ENCODE measurements at places on chromosomes 5 and 9.
A peak's percentile ranks its signal among the peaks of the same experiment; 100 is the strongest.

DNA sequence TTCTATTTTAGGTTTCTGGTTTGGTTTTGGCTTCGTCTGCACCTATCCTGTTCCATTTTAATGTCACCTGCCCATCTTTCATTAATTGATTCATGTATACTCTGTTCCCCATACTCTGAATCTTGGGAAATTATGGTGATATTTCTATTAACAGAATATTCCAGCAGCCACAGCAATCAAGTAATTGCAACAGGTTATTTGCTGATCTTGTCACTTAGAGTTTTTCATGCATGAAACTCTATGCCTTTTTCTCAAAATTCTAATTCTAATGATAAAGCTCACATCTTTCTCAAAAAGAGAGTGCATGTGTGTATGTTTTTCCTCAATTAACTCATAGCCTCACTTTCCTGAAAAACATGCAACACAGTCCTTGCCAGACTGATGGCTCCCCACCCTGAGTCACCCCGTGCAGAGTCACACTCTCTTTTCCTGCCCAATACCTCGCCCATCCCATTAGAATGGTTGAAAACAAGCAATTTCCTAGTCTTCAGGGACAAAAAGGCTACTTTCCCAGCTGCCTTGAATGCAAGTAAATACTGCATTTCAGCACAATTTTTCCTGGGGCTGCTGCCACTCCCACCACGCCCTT is 15.6 kb downstream of the GFRA3 start:
- DNase-seq: no peak

GRCh38 chr5:146283344-146283761 is 55.3 kb upstream of the POU4F3 start:
- no peak for DNase-seq

GRCh38 chr5:123557907-123558306 is 45.9 kb downstream of the CSNK1G3 start:
- DNase-seq: no peak

DNA sequence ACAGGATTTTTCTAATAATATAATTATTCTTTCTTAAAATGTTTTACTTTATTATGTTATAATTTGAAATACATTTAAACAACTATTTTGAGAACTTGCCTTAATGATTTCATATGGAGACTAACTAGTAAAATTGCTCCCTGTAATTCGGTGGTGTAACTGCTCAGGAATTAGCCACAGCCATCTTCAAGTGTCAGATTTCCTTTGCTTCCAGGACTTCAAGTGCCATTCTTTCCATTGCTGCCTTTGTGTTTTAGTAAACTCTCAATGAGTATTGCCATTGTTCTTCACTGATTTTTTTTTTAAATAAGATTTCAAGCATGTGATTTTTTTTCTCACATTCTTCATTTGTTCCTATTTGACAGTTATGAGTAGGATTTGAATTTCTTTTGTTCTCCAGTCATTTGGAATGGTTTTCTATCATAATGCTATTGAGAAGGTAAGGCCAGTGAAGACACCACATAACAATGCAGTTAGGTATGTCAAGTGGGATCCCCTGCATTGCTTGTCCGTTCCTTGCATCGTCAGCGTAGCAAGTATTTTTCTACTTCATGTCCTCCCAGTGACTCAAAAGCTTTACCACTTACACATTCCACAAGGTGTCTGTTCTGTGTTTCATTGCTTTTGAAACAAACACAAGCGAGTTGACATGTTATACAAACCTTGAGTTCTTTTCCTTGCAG is 83.7 kb downstream of the LNPEP start:
- no peak for DNase-seq

DNA sequence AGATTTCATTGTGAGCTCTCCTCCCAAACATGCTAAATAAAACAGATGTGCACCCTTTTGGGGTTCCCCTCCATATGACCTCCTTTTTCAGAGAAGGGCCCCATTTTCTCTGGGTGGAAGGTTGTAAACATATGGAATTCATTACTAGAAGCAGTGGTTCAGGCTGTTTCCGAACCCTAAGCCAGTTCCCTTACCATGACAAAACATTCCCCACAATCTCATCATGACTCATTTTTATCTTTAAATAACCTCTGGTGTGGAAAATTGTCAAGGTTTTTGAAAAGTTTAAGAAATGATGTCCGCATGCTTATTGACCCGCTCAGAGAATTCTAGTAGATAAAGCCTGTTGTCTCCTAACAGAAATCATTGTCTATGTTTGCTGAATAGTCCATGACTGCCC is 127.3 kb upstream of the PIK3R1 start:
- no peak for DNase-seq

GRCh38 chr5:89055695-89056085 is 172.7 kb upstream of the MEF2C start:
- no peak for DNase-seq

- DNase-seq: no peak
Measured at GRCh38 chr5:56817263-56818014, 2.1 kb downstream of the MAP3K1 start.

DNA sequence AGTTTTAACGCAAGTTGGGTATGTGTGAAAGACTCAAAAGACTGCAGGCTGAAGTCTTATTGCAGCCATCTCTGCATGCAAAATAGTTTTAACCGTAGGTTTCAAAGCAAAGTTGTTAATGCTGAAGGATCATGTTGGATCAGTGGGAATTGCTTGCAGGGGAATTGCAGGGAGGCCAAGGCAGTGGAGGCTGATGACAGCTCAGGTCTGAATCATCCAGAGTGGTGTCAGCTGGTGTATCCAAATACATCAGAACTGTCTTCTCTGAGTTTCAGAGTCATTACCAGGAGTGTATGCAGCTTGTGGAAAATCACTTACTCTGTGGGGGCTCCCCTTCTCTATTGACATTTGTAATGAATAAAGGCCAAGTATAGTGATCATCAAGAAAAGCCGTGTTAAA is 435.7 kb downstream of the SH3GL2 start:
- no peak for DNase-seq

DNA sequence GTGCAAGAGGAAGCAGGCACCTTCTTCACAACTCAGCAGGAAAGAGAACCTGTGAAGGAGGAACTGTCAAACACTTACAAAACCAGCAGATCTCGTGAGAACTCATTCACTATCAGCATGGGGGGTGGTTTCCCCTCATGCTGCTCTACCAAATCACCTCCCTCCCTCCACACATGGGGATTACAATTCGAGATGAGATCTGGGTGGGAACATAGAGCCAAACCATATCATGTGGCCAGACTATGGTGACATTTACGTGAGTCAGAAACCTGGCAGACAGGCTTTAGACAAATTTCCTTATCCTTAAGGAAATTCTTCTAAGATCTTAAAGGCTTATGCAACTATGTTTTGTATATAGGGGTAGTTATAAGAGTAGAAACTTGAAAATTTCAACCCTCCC is 8.7 kb upstream of the AOPEP start:
- DNase-seq: no peak

DNA sequence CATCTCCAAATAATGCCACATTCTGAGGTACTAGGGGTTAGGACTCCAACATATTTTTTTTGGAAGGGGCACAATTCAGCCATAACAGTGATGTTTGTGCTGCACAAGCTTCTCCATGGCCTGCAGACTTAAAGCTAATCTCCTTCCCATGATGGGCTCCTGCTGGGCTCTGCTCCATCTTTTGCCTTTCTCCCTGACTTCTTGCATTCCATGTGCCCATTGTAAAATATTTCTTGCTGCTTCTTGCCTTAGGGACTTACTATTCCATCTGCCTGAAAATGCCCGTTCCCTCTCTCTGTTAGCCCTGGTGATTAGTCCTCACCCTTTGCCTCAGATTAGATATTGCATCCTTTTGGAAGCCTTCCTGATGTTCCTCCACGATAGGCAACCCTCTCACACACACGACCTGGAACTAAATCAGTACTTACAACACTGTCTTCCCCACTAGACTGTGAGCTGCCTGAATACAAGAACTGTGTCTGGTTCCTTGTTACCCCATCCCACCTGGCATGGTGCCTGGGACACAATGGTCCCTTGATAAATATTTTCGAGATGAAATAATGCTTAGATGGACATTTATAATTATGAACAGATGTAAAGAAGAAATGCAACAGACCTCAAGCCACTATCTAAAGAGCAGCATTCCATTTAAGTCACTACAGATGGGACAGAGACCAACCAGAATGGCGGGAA is 33.5 kb downstream of the OR1J1 start:
- no peak for DNase-seq

DNA sequence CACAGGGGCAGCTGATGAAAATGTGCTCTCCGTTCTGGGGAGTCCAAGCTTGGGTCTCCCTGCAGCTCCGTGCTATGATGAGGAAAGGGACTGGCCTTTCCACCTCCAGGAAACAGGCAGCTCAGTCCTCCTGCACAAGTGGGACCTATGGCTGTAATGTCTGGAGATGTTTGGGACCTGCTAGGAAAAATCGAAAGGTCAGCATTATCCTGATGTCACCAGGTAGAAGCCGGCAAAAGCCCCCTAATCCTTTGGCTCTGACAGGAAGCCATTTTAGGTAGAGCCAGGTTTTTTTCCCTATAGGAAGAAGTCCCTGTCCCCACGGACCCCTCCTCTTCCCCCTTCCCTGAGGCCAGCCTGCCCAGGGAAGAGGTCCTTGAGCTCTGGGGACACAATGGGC is 240.9 kb downstream of the ZSWIM6 start:
- no peak for DNase-seq

DNA sequence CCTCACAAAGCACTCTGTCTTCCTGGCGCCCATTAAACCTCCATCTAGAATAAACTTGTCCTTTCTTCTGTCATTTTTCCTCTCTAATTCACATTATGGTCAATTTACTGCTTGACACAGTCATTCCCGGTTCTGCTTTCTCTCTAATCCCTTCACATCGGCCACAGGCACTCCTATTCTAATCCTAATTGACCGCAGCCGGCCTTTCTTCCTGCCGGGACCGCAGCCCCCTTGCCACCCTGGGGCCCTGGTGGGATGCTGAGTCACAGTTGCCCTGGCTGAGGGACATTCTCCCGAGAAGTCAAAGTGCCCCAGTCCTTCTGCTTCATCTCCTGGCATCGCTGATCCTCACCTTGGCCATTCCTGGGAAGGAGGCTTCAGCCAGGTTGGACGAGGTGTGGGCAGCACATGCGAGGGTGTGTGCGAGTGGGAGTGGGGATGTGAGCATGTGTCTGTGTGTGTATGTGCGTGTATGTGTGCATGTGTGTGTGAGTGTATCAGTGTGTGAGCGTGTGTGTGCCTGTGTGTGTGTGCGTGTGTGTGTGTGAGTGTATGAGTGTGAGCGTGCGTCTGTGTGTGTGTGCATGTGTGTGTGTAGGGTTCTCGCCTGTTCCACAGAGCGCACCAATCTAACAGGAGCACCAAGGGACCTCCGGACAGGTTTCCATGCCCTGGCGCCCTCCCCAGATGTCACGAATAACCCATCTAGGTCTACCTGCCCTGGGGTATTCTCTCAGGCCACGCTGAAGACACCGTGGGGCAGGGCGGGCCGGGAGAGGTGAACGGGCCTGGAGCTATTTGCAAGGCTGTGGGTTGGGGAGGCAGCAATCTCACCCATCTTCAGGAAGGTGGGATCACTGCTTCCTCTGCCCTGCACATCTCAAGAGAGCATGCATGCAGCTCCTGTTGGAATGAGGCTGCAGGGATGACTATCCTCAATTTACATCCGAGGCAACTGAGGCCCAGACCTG is 191.2 kb downstream of the PAX5 start:
- DNase-seq: peak; percentile 42

- no peak for DNase-seq
Measured at GRCh38 chr5:135706893-135707292, 127.6 kb upstream of the SLC25A48 start.

- DNase-seq: no peak
Measured at GRCh38 chr9:113888336-113888735, 12.2 kb downstream of the ZNF618 start.
